Coronary artery (tissue), 2 donors: ENCODE measurements at places on chromosomes 3 and 15.

DNA sequence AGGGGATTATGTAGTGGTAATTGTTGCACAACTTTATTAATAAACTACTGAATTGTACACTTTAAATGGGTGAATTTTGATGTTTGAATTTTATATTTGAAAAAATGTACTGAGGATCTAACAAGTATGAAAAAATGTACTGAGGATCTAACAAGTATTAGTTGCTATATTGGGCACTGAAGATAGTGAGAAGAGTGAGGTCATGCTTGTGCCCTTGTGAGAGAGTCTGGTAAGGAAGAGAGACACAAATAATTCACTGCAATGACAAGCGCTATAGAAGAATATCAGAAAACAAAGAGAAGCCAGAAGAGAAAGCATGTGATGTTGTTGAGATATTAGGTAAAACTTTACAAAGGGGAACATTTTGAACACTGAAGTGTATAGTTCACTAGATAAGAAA is 137.6 kb downstream of the DTWD1 start:
- DNase-seq, result no peak

DNA sequence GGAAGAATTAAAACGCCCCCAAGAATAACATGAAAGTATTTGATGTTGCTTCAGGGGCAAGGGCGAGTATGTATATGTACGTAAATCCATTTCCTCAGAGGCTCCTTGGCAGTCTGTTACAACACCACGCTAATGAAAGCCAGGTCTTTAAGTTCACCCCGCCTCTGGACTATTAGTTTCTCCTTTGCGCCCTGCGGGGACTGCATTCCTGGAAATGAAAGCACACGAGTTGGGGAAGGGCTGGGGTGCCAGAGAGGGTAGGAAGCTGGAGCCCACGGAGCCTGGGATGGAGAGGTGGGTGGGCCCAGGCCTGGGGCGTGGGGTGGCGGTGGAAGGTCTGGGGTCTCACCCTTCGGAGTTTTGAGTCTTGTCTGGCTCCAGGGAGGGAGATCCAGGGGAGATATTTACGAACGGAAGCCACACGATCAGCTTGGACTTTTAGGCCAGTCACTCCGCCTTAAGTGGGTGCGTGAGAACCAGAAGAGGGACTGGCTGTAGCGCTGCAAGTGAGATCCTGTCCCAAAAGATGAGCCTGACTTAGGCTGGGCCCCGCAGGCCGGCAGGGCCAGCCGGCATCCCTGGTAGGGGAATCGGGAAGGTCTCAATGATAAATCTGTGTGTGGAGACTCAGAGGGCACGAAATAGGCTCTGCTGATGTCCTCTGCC is 1.6 kb upstream of the PLCL2 start:
- DNase-seq, result no peak

DNA sequence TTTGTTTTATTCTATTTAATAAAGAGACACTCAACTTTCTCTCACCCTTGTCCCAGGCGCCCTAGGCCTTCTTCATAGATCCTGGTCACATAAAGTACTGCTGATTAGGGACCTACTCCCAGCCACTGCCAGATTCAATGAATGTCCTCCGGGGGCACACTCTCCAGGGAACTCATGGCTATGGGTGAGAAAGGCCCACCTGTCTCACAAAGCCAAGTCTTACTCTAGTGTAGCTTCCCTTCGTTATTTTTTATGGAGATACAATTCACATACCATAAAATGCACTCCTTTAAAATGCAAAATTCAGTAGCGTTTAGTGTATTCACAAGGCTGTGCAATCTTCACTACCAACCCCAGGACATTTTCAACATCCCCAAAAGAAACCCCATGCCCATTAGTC is 87.8 kb downstream of the ADCY5 start:
- no peak for DNase-seq

DNA sequence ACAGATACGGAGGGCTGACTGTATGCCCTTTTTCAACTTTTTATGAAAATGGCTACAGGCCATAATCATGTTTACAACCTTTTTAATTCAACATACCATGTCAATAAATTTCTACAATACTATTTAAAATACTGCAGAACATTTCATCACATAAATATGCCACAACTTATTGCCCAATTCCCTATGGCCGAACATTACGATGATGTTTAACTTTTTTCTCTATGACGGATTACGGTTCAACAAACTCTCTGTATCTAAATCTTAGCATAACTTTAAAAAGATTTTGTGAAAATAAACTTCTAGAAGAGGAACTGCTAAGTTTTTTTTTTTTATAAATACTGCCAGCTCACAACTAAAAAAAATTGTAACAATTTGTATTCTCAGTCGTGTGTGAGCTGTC is 220.4 kb downstream of the OSBPL10 start:
- no peak for DNase-seq

DNA sequence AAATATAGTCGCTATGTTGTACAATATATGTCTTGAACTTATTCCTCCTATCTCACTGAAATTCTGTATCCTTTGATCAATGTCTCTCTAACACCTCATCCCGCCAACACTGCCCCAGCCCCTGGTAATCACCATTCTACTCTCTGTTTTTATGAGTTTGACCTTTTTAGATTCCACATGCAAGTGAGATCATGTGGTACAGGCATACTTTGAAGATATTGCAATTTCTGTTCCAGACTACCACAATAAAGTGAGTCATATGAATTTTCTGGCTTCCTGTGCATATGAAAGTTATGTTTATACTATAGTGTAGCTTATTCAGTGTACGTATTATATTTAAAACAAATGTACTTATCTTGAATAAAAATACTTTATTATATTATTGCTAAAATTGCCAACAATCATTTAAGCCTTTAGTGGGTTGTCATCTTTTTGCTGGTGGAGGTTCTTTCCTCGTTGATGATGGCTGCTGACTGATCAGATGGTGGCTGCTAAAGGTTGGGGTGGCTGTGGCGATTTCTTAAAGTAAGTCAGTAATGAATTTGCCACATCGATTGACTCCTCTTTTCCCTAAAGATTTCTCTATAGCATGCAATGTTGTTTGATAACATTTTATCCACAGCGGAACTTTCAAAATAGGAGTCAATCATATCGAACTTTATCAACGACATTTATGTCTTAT is 257.2 kb downstream of the NFKBIZ start:
- no peak for DNase-seq

GRCh38 chr3:127529346-127530188 is 61.0 kb downstream of the TPRA1 start:
- DNase-seq, result peak; percentile 61

DNA sequence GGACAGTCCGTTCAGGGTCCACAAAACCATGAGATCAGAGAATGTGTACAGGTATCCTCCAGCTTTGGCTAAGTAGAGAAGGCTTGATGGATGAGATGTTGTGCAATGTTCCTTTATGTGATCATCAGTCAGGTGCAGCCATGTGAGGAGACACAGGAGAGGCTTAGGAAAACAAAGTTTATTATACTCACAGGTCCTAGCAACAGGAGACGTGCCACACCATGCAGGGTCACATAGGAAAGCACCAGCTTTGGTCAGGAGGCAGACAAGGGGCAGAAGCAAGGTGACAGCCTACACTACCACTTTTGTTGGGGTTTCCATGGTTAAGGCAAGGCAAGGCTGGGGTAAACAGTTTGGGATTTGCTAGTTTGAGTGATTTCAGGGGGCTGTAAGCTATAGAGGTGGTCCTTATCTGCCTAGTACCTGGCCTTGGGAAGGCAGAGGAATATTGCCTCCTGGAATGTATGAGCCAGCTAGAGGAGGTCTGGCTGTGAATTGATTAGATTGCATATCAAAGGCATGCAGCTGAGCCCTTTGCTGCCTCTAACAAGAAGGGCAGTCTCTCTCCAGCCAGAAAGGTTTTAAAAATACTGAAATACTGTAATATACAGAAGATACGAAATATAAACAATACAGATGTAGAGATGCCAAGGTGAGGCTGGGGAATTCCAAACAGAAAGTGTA is 248.6 kb downstream of the RYR3 start:
- no peak for DNase-seq

DNA sequence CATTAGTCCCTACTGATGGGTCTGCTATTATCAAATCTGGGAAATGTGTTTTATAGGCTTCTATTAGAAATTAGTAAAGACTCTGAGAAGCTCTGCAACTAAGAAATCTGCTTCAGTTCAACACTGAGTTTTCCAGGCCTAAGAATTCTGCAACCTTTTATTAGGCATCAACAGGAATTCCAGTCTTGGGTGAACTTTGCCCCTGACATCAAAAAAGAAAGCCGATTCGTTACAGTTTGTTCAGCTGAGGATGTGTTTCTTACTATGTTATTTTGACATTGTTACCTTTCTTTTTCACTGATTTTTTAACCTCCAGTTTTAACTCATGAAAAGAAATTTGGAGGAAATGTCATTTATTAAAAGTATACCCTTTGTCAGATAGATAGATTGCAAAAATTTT is 131.5 kb upstream of the KCNH8 start:
- no peak for DNase-seq
